ENCODE measurements at places on chromosomes 4 and X. TPM values are rescaled to one million over a fixed set of nuclear protein-coding genes. Genes with fewer than 3 reads are reported as not detected.

DNA sequence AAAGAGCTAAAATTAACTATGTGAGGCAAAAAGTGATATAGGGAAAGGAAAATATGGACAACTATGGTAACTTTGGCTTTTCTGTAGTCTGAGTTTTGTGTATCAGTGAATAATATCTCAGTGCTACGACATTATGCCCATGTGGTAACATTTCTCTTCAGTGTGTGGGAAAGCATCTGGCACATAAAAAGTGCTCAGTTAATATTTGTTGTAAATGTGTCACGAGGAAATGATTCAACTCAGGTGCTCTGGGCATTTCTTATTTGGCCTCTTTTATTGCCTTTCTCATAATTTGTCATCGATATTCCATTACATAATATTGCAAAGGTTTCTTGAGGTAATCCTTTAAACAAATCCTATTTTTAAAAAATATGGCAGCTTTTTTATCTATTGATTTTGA, 17.6 kb downstream of the OFD1 start:
- no peak overlapping the region for H3K4me3 ChIP-seq
- H3K27ac ChIP-seq: no peak overlapping the region
- H3K36me3 ChIP-seq: 0 out of 2 replicates have a peak, but pooled peaks cover 7% of the 10 kb centered on the region
- H3K4me1 ChIP-seq: 0 out of 2 replicates have a peak, but pooled peaks cover 5% of the 10 kb centered on the region

- peak; percentile 32 for DNase-seq
- no peaks in the 10 kb centered on the region for H3K36me3 ChIP-seq
- H3K4me1 ChIP-seq: peaks cover 20% of the 10 kb centered on the region
- H3K27ac ChIP-seq: no peak overlapping the region
- no peak overlapping the region for H3K4me3 ChIP-seq
Measured at GRCh38 chr4:186728631-186729271, 5.1 kb upstream of the FAT1 start.

DNA sequence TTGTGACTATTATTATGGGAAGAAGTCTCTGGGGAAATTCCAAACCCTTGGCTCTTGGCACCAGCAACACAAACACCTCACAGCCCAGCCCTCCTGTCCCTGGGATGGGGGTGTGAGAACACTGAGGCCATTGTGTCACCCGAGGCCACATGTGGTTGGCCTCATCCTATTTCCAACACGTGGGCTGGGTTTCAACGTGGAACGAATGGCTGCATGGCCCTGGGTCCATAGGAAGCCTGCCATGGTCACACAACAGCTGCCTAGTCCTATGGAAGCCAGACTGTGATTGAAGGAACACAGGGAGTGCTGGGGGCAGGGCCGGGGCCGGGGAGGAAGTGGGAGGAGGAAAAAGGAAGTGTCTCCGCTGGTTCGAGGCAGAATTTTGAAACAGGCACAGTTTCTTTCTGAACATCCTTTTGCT, 10.0 kb downstream of the CLCN4 start:
- no peak overlapping the region for H3K4me3 ChIP-seq
- no peaks in the 10 kb centered on the region for H3K27me3 ChIP-seq
- no peak overlapping the region for H3K27ac ChIP-seq
- no peaks in the 10 kb centered on the region for H3K4me1 ChIP-seq

DNA sequence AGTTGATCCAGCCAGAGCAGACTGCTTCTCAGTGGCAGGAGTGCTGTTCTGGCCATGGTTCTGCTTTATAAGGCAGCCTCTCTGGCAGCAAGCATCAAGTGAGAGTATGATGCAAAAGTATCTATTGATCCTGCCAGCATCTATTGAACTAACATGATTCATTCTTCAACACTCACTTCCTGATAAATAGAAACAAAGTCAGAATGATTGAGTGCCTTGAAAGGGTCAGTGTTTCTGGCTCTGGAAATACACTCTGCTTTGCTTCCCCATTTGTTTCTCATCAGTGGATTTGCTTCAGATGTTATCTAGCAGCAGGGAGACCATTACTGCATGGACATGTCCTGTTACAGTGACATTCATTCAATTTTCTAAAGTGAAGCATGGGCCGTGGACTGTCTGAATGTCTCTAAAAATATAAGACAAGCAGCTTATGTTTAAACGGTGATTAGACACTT, 66.2 kb upstream of the FRAS1 start:
- H3K36me3 ChIP-seq: no peaks in the 10 kb centered on the region
- no peaks in the 10 kb centered on the region for H3K27me3 ChIP-seq
- H3K4me1 ChIP-seq: peaks cover 25% of the 10 kb centered on the region
- no peak overlapping the region for H3K27ac ChIP-seq
- H3K4me3 ChIP-seq: no peak overlapping the region

The NPY2R gene
- total RNA-seq: 0.47 TPM

The PWWP3B gene
- 1.1 TPM for total RNA-seq

Data from GM23338 (cell line).